ENCODE measurements at places on chromosomes 7 and 10. TPM values are rescaled to one million over a fixed set of nuclear protein-coding genes. Genes with fewer than 3 reads are reported as not detected.

The ZNRF2 gene
- 4.3 TPM for total RNA-seq

The GPR26 gene
- not detected for total RNA-seq

The HOXA10 gene
- not detected for total RNA-seq

The MPP7 gene
- under 0.01 TPM for total RNA-seq

The LRCH4 gene
- total RNA-seq = 9.0 TPM

The ZNF804B gene
- total RNA-seq = not detected

The ANKRD22 gene
- total RNA-seq = under 0.01 TPM

The TRA2A gene
- 27.3 TPM for total RNA-seq

The ELAPOR2 gene
- total RNA-seq = 2.2 TPM

The TFR2 gene
- 0.26 TPM for total RNA-seq

The PGAM1 gene
- total RNA-seq = 172 TPM

The CPN1 gene
- total RNA-seq = not detected

The NXPH1 gene
- not detected for total RNA-seq

The CYP2C18 gene
- total RNA-seq = 0.09 TPM

The CYP3A7 gene
- total RNA-seq = 1.1 TPM

The CLDN4 gene
- 0.43 TPM for total RNA-seq

The BLNK gene
- total RNA-seq = 0.09 TPM

The PRR15 gene
- total RNA-seq = 0.16 TPM

The KAZALD1 gene
- total RNA-seq = 84.3 TPM

The IL15RA gene
- total RNA-seq = 5.3 TPM

The TRIM50 gene
- not detected for total RNA-seq

The PANK1 gene
- total RNA-seq = 5.2 TPM

The STAG3 gene
- total RNA-seq = 0.32 TPM

Measured in bronchial smooth muscle cell (primary cell).